GM12878 (cell line): ENCODE measurements at places on chromosomes 5 and 9. TPM values are rescaled to one million over a fixed set of nuclear protein-coding genes. Genes with fewer than 3 reads are reported as not detected.

- no peak overlapping the region for H3K4me3 ChIP-seq
- no peaks in the 10 kb centered on the region for H3K27me3 ChIP-seq
- no peak for DNase-seq
- no peak overlapping the region for H3K27ac ChIP-seq
Measured at GRCh38 chr5:673831-674629, 19.1 kb downstream of the TPPP start.

GRCh38 chr5:54624805-54625568, 107.4 kb downstream of the SNX18 start:
- no peaks in the 10 kb centered on the region; the same call in 1 of the 2 replicates for H3K27me3 ChIP-seq
- no peak for DNase-seq
- H3K36me3 ChIP-seq: no peaks in the 10 kb centered on the region
- H3K4me3 ChIP-seq: no peak overlapping the region
- H3K27ac ChIP-seq: no peak overlapping the region

DNA sequence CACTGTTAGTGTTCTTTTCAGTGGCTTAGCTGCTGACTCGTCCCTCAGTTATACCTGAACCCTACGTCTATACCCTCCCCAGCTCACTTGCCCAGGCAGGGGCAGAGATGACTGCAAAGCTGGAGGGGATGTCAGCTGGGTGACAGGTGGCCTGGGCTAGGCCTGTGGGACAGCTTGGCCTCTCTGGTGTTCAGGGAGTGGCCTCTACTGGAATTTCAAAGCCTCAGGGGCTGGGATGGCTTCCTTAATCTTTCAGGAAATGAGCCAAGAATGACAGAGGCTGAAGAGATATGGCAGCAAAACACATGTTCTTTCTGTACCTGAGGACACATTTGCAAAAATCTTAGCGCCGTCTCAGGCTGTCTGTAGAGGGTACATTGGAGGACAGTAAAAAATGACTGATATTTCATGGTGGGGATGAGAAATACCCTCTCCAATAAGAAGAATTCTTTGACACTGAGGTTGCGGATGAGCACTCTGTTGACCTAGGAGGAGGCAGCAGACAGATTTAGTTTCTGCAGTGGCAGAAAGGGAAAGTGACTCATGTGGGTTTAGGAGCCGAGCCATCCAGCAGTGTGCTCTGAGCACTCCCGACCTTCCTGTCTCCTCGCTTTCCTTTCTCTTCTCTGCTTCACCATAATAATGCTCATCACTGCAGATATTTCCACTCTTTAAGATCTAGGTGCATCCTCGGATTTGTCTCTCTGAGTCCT, 54.4 kb downstream of the ENTREP1 start:
- H3K4me1 ChIP-seq: no peaks in the 10 kb centered on the region
- no peak overlapping the region for H3K4me3 ChIP-seq
- H3K27ac ChIP-seq: no peak overlapping the region
- DNase-seq: no peak
- no peaks in the 10 kb centered on the region for H3K36me3 ChIP-seq

RNF180 gene
- total RNA-seq: 0.69 and 0.90 TPM in 2 replicates

FSTL4 gene
- total RNA-seq: 0.05 TPM in 1 of 2 replicates, not detected in the other
